ENCODE measurements at places on chromosomes 1 and 21.

DNA sequence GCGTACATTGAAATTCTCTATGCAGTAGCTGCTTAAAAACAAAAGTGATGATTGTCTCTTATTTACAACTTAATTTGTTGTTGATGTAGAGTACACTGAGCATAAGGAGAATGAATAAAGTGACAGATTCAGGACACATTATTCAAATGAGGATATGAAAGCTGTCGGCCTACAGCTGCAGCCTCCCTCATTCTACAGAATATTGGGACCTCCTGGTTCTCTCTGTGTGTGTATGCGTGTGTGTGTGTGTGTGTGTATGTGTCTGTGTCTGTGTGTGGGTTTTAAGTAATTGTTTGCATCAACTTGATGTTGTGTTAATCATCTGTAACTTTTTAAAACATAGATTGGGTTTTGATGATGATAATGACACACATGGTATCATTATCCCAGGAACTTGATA, 17.9 kb downstream of the PROX1 start:
- DNase-seq, result no peak

DNA sequence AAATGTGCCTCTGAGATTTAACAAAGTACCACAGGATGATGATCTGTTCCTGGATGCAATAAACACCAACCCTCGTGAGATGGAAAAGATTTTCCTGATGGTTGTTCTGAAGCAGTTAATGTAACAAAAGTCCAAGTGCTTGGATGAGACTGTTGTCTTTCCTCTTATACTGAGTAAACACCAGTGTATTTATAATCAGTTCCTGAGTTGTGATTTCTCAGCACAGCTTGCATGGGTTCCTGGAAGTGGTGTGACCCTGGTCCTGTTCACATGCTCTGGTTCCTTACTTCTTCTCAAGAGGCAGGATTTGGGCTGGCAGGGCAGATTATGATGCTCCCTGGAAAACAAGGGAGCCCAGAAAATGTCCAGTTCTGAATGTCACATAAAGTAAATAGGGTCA, 208.2 kb upstream of the USP24 start:
- no peak for DNase-seq

DNA sequence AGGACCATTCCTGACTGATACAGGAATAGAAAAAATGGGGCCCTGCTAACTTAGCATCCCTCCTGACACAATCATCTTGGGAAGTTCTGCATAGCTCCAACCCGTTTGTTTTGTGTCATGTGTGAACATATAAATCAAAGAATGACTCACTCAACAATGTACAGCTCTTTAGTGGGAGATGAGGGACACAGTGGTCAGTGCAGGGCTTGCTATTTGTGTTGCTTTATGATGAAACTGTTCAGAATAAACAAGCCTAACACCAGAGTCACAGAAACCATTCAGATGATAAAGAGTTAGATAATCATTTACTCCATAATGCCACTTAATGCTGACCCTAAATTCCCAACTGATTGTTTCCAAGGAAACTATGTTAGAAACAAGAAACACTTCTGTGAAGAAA, 154.2 kb upstream of the ZNHIT6 start:
- DNase-seq, result no peak

- DNase-seq, result no peak
Measured at GRCh38 chr1:163794551-163794950, 472.8 kb downstream of the NUF2 start.

DNA sequence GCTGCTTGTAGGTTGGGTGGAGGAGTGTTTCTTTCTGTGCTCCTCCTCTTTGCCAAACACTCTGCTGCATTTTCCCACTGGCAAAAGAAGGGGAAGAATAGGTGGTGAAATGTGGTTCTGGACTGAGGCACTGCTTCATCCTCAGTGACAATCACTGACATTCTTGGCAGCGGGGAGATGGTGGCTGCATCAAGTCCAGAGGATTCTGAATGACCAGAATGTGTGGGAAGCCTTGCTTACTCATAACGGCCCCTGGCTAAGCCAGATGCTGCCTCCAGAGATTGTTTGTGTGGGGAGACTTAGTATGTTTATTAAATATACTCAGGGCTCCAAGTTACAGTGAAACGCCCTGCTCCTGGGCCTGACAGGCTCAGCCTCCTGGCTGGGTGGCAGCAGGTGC, 160.3 kb downstream of the CACNA1E start:
- no peak for DNase-seq

DNA sequence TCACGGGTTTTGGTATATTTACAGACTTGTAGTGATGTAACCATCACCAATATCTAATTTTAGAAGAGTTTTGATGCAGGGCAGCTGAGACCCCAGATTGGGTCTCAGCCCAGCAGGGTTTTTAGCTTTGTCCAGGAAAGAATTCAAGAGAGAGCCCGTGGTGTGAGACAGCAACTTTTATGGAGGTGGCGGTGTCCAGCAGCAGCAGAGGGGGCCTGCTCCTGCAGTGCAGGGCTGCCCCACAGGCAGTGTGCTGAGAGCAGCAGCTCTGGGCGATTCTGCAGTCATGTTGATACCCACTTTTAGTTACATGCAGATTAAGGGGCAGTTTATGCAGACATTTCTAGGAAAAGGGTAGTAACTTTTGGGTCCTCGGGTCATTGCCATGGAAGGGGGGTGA, 1.8 kb upstream of the EPHX1 start:
- DNase-seq, result no peak

GRCh38 chr1:172478485-172478884, 34.6 kb upstream of the PIGC start:
- no peak for DNase-seq

DNA sequence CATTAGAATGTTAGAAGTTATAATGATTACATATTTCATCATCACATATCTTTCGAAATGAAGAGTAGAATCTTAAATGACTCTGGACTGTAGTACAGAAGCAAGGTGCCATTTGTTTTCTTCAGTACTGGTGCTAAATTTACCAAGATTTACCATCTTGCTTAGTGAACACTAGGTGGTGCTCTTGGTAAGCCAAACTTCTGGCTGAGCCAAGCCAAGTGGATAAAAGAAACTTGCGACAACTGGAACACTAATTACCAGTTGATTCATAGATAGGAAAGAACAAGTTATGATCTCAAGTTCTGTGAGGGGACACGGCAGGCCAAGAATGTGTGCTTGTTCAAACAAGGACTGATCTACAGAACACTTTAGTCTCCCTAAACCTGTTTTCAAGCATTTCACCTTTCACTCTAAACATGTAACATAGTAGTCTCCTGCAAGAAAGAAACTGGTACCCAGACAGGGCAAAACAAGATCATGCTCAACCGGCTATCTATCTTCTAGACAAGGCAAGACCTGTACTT, 19.8 kb downstream of the SPRTN start:
- no peak for DNase-seq

DNA sequence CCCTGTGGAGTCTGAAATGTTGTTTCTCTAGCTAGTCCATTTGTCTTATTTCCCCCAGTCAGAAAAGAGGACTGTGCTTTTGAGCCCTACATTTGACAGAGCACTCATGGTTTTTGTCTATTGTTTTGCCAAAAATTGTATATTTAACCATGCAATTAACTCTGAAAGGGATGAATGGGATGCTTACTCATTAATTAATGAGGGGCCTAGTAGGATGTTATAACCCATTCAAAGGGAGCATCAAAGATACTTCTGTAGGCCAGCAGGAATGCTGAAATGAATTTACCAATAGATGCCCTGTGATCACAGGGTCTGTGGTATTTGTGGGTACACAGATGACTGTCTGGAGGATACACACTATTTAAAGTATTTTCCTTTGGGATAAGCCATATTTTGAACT, 147.7 kb downstream of the FCRL5 start:
- no peak for DNase-seq

GRCh38 chr1:107807405-107807804, 157.6 kb downstream of the VAV3 start:
- DNase-seq, result no peak

DNA sequence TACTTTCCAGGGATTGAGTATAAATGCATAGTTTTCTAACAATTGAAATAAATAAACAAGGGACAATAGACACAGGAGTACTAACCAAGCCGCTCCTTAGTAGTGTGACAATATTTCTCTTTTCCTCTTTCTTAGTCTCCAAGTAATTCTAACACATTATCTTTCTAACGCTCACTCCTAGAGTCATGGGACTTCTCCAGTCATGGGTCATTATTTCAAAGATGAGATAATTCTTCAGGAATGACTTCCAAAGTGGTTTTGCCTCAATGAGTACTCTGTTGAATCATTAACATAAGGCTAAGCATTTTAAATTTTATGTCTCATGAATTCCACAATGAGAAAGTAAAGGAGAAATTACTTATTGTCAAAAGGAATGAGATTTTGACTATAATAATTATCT, 605.8 kb upstream of the ADAMTS5 start:
- no peak for DNase-seq

GRCh38 chr1:45867697-45868348, 64.4 kb downstream of the MAST2 start:
- DNase-seq, result no peak

- DNase-seq, result no peak
Measured at GRCh38 chr1:41281334-41281733, 39.2 kb upstream of the SCMH1 start.

DNA sequence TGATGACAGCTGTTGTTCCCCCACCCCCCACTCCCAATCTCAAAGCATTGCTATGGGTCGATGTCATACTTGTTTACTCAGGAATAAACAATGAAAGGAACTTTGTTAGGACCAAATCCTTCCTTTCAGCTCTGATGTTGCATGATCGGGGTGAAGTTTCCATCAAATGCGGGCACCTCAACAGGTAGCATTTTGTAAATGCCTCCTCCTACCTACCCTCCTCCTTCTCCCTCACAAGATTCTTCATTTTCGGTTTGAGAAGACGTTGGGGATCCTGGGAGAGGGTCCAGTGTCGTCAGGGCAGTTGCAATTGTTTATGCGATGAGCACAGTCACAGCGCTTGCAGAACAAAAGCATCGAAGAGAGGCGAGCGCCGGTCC, 758 bp upstream of the HUNK start:
- DNase-seq, result no peak

GRCh38 chr1:219550201-219550600, 62.7 kb downstream of the ZC3H11B start:
- no peak for DNase-seq

GRCh38 chr1:31771891-31772668, 7.9 kb upstream of the ADGRB2 start:
- DNase-seq, result no peak

DNA sequence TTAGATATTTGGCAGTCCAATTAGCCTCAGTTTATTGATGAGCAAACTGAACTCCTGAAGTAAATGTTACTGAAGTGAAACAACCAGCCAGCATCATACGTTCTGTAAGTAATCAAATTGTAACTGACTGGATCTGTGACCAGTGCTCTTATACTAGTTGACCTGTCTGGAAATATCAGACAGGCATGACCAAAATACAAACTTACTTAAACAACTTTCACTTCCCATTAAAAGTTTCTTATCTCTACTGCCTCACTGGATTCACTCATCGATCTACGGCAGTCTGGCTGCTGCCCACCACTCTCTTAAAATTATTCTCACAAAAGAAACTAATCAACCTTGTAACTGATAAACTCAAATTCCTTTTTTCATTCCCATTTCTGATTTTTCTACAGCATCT, 56.4 kb downstream of the WDR3 start:
- DNase-seq, result no peak

DNA sequence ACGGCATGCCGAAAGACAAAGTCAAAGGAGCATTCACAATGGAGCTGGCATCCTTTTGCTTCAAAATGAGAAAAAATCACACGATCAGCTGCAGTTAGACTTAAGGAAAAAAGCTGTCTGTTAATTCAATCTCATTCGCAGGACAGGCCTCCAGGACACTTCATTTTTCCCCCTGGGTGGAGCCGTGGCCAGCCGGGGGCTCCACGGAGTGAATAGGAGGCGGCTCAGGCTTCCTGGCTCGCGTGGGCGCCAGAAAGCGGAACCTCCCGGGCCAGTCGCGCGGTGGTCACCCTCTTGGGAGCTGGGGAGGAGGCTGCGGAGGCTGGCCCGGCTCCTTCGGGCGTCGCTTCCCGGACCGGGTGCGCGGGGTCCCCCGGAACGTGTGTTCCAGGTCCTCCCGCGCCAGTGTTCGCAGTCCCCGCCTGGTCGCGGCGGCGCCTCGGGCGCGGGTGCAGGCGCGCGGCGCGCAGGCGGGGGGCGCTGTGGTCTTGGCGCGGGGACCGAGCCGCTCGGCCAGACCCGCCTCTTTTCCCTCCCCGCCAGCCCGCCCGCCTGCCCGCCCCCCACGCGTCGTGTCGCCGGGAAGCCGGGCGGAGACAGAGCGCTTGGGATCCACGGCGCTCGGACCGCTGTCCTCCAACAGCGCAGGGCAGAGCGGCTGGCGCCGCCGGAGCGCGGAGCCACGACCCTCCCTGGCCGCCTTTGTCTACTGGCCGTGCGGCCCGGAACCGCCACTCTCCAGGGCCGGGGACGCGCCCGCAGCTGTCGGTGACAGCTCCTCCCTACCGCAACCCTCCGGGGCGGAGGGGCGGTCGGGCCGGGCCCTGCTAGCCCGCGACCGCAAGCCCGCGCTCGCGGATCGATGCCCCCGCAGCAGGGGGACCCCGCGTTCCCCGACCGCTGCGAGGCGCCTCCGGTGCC, at the start of gene RHOU:
Gene RHOU (plus strand): TSS at position 599 of the 921 bp plus-strand sequence. CDS start 264 bp downstream, at position 863.
- DNase-seq, result peak; percentile 66

DNA sequence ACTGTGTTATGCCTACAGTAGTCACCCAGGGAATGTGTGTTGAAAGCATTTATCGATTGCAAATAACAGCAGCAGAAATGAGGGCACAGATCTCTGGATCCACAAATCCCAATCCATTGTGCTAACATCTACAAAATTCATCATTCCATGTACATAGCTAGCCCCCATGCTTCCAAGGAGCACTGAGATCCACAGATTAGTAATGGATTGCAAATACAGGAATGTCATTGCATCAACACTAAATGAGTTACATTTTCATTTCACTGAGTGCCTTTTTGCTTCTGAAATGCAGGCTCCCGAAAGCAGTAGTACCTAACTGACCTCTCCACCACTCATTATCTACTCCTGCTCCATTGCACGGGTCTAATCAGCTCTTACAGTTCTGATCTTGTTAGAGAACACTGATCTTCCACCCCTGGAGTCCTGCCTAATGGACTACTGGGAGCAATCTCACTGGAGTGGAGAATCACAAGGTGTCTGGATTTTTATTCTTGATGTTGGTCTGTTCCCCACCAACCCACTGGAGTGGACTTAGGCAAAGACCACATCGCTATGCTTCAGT, 30.5 kb downstream of the ASTN1 start:
- DNase-seq, result no peak

GRCh38 chr1:7868070-7868780, 15.4 kb upstream of the UTS2 start:
- no peak for DNase-seq

DNA sequence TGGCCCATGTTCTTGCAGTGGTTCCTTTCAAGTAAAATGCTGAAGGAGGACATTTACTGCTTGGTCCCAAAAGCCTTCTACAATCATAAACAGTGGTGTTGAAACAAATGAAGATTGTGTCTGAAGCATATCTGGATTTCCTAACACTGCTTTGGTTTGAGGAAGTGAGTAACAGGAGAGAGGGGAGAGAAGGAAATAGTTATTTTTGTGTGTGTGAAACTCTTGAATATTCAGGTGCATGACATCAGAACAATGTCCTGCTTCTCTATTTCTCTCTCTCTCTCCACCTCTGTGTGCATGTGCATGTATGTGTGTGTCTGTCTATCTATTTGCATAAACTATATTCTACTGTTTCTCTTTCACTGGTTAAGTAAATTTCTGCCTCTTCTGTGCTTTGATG, 61.4 kb upstream of the TNFSF18 start:
- no peak for DNase-seq

All from H54 (cell line).